A549 treated with RU486 at 1 μM for 4 hours (cell line): ENCODE measurements at places on chromosomes 5 and 9. TPM values are rescaled to one million over a fixed set of nuclear protein-coding genes. Genes with fewer than 3 reads are reported as not detected.

SPATA6L gene
- 1.6 to 2.5 TPM (median 2.3 TPM) in 5 replicates for total RNA-seq

CCDC152 gene
- total RNA-seq: not detected in 5 replicates

HTR1A gene
- not detected in 5 replicates for total RNA-seq

EFNA5 gene
- 16.7 to 23.3 TPM (median 19.8 TPM) in 5 replicates for total RNA-seq

MRPL36 gene
- total RNA-seq: 97.9 to 135 TPM (median 120 TPM) in 5 replicates
